ENCODE measurements at places on chromosomes 7 and 10.

- no peak for DNase-seq
These were observed 126.2 kb upstream of the NRP1 start for GRCh38 chr10:33460505-33461294.

DNA sequence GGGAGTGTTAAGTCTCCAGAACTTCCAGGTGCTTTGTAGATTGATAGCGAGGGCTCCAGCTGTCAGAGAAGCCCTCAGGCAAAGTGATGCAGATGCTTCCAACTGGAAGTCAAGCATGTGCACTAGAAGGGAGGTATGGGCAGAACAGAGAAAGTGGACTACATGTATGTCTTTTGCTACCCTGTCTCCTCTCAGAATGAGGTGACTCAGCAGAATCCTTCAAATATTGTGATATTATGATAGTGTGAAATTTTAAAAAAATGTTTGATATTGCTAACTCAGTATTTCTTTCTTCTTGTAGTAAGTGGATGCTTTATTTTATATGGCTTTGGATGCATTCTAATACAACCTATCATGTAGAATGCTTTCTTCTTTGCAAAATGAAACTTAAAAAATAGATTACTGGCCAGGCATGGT, 138.9 kb upstream of the SVIL start:
- DNase-seq, result no peak

- DNase-seq, result no peak
These were observed 1150.0 kb upstream of the POT1 start for GRCh38 chr7:126079581-126079980.

DNA sequence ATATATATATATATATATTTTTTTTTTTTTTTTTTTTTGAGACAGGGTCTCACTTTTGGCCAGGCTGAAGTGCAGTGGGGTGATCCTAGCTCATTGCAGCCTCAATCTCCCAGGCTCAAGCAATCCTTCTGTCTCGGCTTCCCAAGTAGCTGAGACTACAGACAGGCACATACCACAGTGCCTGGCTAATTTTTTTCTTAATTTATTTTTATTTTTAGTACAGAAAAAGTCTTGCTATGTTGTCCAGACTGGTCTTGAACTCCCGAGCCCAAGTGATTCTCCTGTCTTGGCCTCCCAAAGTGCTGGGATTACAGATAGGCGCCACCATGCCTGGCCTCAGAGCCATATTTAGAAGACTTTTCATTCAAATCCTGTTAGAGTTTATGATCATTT, 79.6 kb downstream of the PRTFDC1 start:
- no peak for DNase-seq

GRCh38 chr10:128178302-128178958, 52.2 kb upstream of the MKI67 start:
- DNase-seq, result no peak

GRCh38 chr10:5424751-5425150, 12.4 kb downstream of the NET1 start:
- DNase-seq, result no peak
